Astrocyte (in vitro differentiated cells and primary cell): ENCODE measurements at places on chromosomes 3 and 15. TPM values are rescaled to one million over a fixed set of nuclear protein-coding genes. Genes with fewer than 3 reads are reported as not detected.

- no peak overlapping the region for H3K4me3 ChIP-seq
- DNase-seq = no peak
- H3K27ac ChIP-seq = peak overlapping the region; percentile 12
These were observed 102.4 kb downstream of the NR1D2 start for GRCh38 chr3:24047513-24047912.

GRCh38 chr3:142237891-142238290, 12.5 kb upstream of the GK5 start:
- no peak for DNase-seq
- H3K27me3 ChIP-seq = peaks cover 3% of the 10 kb centered on the region
- H3K4me3 ChIP-seq = no peak overlapping the region
- H3K4me1 ChIP-seq = no peaks in the 10 kb centered on the region
- no peaks in the 10 kb centered on the region for H3K36me3 ChIP-seq

DNA sequence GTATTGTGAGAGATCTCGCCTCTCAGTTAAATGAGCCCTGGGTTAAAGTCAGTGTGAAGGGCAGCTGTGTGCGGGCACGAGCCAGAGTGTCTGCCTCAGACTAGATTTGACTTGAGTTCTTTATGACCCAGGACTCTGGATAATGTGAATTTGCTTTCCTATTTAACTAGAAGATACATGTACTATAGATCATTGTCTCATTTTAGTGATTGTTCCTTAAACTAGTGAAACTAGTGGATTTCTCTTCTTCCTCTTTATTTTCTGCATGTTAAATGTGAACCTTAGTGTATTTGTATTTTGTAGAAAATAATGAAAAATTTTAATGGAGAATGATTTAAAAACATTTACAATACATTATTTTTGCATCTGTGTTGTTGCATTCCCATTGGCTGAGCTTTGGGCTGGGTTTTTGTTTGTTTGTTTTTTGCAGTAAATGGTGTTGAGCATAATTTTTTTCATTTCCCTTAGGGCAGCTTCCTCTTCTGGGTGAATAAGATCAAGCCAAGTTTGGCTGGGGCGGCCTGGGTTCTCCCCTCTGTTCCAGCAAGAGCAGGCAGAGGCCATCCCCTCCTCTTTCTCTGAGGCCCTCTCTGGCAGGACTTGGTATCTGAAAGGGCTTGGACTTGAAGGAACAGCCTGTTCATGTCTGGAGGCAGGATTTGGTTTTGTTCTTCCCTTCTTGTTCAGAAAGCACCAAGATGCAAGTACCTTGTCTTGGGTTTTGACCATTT, 15.0 kb downstream of the GCSAM start:
- no peaks in the 10 kb centered on the region for H3K4me1 ChIP-seq
- H3K36me3 ChIP-seq = peaks cover 24% of the 10 kb centered on the region
- H3K4me3 ChIP-seq = no peak overlapping the region
- no peaks in the 10 kb centered on the region for H3K27me3 ChIP-seq
- no peak for DNase-seq

- H3K4me1 ChIP-seq = no peaks in the 10 kb centered on the region
- H3K27me3 ChIP-seq = no peaks in the 10 kb centered on the region
- no peaks in the 10 kb centered on the region for H3K36me3 ChIP-seq
- no peak for DNase-seq
- no peak overlapping the region for H3K4me3 ChIP-seq
- H3K27ac ChIP-seq = no peak overlapping the region
These were observed 16.1 kb downstream of the SLC28A2 start for GRCh38 chr15:45268135-45268534.

- no peak for DNase-seq
- H3K27ac ChIP-seq = no peak overlapping the region
- no peaks in the 10 kb centered on the region for H3K27me3 ChIP-seq
- peaks cover 20% of the 10 kb centered on the region for H3K36me3 ChIP-seq
These were observed 9.8 kb downstream of the LARS2 start for GRCh38 chr3:45398178-45398577.

Gene FRMD5
- 17.0 and 19.6 TPM in 2 replicates for total RNA-seq
